ENCODE measurements at places on chromosomes 6 and 20.

- DNase-seq: no peak
These were observed 2.7 kb downstream of the CDC5L start for GRCh38 chr6:44390158-44390683.

DNA sequence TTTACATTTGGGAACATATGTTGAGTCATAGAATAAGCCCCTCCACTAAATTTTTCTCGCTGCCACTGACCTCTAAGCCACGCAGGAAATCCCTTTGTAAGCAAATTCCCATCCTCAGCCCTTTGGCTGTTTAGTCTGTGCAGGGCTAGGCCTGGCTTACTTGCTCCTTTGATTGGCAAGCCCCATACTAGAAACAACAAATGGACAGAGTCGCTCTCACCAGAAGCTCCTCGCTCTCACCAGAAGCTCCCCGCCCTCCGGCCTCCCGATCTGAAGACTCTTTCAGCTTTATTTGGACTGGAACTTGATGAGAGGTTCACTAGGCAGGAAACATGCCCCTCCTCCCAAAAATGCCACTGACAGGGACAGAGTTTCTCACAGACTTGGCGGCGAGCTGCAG, 149.2 kb upstream of the EXOC2 start:
- no peak for DNase-seq

GRCh38 chr6:155830531-155830930, 374.9 kb upstream of the NOX3 start:
- no peak for DNase-seq

GRCh38 chr6:20661721-20662120, 127.5 kb downstream of the CDKAL1 start:
- no peak for DNase-seq

- no peak for DNase-seq
These were observed 9.6 kb upstream of the LBP start for GRCh38 chr20:38336726-38337125.

GRCh38 chr6:140353536-140353935, 979.1 kb upstream of the CITED2 start:
- no peak for DNase-seq

DNA sequence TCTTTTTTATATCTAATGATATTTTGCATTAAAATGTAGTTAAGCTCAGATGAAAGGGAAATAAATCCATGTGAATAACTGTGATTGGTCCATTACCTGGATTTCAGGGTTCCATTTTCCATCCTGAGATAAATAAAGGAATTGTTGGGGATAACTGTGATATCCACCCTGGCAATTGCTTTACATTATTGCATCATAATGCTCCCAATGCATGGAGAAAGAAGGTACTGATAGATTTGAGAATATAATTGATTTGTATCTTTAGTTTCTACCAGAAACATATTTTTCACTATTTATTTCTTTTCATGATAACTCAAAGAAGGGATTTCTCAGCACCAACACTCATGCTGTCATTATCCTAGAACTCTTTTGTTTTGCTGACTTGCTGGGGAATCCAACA, 102.0 kb upstream of the KCNQ5 start:
- no peak for DNase-seq

GRCh38 chr20:32301719-32302506, 24.5 kb downstream of the KIF3B start:
- DNase-seq: no peak

DNA sequence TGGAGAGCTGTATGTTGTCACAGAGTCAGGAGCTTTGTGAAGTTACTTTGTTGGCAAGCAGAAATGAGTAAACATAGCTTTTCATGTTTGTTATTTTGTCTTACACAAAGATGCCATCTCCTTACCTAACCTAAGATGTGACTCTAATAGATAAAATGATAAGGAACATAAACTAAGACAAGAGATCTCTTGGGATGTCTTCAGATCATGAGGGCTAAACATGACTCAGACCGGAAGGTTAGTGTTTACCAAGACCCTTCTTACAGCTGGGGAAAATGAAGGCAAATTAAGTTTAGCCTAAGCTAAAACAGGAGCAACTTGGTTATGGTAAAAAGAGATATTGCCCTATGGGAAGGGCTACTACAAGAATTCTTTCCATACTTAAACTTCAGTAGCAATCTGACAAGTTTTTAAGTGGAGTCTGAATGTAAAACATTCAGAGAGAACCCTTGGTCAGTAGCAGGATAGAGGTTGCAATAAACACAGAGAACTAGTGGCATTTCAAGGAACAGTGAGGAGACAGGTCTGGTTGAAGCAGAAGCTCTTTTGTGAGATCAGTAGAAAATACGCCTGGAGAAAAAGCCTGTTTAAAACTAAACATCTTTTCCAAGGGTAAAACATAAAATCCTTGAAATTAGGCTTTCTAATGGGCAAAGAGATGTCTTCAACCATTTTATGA, 29.9 kb downstream of the SGK1 start:
- no peak for DNase-seq

GRCh38 chr6:16948396-16948795, 153.5 kb upstream of the STMND1 start:
- no peak for DNase-seq

DNA sequence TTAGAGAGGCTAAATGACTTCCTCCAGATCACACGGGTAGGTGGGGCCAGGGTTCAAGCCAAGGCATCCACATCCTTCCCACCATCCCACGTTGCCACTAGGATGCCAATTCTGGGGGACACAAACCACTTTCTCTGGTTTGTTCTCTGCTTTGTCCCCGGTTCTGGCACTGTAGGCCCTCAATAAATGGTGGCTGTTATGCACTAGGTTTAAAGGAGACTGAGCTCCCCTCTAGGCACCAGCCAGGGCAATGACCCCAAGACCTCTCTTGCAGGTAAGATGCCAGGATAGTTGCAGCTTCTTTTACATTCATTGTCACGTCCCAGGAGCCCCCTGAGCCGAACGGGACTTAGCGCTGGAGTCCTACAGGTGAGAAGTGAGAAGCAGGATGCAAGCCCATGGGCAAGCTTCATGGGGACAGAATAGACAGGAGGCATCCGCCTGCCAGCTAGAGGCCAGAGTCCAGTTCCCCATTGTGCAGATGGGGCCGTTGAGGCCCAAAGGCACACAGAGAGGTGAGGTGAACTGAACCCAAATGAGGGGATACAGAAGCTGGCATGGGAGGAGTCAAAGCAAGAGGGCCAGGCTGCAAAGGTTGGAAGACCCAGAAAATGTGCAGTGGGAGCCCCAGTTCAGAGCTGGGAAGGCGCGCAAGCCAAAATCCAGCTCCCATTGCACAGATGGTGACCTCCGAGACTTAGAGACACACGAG, 677 bp downstream of the PXMP4 start:
- DNase-seq: no peak
